HCT116 (cell line): ENCODE measurements at places on chromosomes 7 and 10. TPM values are rescaled to one million over a fixed set of nuclear protein-coding genes. Genes with fewer than 3 reads are reported as not detected.

The C10orf67 gene
- total RNA-seq: not detected

DNA sequence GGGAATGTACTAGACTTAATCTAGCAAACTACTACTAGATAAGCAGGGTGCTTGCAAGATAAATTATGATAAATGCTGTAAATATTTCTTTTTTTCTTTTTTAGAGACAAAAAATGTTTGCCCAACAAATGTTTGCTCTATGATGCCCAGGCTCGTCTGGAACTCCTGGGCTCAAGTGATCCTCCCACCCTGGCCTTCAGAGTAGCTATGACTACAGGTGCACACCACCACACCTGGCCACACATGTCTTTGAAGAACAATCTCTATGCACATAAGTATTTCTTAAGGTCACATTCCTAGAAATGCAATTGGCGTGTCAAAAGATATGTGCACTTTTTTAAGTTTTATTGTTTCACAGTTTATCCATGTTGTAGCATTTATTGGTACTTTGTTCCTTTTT, 179.6 kb upstream of the FRMD4A start:
- no peak overlapping the region for H3K4me3 ChIP-seq
- DNase-seq: no peak
- H3K36me3 ChIP-seq: no peaks in the 10 kb centered on the region

DNA sequence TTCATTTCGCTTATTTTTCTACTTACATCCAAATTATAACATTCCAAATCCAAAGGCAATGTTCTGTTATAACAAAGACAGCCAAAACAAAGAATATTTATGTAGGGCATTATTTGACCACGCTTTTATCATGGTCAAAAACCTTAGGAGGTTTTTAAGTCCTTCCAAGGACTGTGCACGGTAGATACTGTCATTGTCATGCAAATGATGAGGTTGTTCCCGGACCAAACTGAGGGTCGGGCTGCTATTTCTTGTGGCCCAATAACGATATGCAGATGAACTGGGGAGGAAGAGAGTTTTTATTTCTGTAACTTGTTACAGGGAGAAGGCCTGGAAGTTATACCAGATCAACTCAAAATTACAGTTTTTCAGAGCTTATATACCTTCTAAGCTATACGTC, 56.6 kb upstream of the STEAP4 start:
- no peak for DNase-seq
- H3K4me1 ChIP-seq: no peaks in the 10 kb centered on the region
- no peaks in the 10 kb centered on the region for H3K27me3 ChIP-seq
- no peaks in the 10 kb centered on the region for H3K36me3 ChIP-seq
- no peak overlapping the region for H3K27ac ChIP-seq

DNA sequence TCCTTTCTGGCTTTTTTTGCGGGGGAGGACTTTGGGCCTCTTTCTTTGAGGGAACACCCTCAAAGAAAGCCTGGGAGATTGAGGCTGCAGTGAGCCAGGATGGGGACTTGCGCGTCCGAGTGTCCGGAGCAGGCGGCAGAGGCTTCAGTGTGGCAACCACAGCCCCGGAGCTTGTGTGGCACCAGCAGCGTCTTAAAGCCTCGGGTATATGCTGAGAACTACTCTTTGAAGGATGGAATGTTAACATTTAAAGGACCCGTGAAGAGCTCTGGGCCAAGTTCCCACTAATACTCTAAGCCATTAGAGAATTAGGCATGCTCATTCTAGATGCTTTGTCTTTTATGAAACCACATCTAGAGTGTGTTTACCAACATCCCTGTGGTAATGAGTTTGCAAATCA, 168.2 kb downstream of the SEPTIN7 start:
- no peaks in the 10 kb centered on the region for H3K27me3 ChIP-seq
- no peak overlapping the region for H3K4me3 ChIP-seq
- H3K27ac ChIP-seq: no peak overlapping the region
- no peaks in the 10 kb centered on the region for H3K4me1 ChIP-seq
- DNase-seq: no peak

GRCh38 chr10:97784200-97784810, 12.5 kb upstream of the SFRP5 start:
- no peak overlapping the region for H3K4me3 ChIP-seq
- no peaks in the 10 kb centered on the region for H3K27me3 ChIP-seq
- no peak for DNase-seq
- H3K27ac ChIP-seq: no peak overlapping the region
- no peaks in the 10 kb centered on the region for H3K36me3 ChIP-seq
- no peaks in the 10 kb centered on the region for H3K4me1 ChIP-seq

The TSPAN12 gene
- 7.4 TPM for total RNA-seq
